RPMI7951 (cell line): ENCODE measurements at places on chromosomes 3 and 15. TPM values are rescaled to one million over a fixed set of nuclear protein-coding genes. Genes with fewer than 3 reads are reported as not detected.

DNA sequence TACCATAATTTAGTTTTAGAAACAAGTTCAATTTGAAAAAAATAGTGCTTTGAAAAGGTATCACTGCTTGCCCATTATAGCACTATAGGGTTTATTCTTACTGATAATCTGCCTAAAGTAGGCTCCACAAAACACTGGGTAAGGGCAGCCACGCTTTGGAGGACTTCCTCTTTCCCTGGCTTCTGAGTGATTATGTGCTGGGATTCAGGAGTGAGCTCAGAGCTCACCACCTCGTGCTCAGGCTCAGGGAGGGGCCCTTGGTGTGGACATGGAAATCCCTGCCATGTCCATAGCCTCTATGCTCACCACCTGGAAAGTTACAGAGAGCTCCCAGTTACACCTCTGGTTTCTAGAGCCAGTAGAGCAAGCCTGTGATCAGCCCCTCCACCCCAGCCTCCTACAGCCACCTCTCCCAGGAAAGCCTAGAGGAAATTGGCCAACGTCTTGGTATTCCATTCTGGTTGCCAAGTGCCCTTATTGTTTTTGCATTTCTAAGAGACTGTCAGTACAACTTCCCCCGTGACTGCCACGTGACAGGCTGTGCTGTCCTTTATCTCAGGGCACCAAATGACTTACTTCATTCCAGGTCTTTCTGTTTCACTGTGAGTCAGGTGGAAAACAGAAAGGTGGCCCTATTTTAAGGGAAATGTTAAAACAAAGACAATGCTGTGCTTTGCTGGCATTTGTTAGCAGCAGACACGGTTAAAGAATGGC is 316.0 kb downstream of the RORA start:
- DNase-seq = no peak

GRCh38 chr3:9147215-9147895 is 102.1 kb downstream of the SRGAP3 start:
- DNase-seq = no peak

DNA sequence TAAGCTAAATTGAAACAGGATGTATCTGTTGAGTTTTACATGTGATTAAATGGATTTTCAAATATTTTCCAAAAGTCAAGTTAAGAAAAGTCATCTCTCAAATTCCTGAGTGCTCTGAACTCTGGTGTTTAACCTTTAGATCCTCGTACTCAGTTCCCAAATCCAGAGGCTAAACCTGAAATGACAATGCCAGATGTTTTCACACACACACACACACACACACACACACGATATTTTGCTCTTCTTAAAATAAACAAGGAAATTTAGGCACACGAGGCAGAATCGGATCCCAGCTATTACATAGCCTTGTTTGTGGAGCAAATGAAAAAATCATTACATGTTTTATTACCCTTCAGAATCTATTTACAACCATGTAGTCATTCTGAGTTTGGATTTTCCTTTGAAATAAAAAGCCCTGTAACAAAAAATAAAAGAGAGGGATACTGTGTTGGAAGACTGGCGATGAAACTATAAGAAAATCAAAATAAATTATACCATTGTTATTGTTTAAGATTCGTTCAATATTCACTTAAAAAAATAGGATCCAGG is 20.6 kb upstream of the UBE2E1 start:
- no peak for DNase-seq

The PDE8A gene
- total RNA-seq = 24.9 and 28.7 TPM in 2 replicates

DNA sequence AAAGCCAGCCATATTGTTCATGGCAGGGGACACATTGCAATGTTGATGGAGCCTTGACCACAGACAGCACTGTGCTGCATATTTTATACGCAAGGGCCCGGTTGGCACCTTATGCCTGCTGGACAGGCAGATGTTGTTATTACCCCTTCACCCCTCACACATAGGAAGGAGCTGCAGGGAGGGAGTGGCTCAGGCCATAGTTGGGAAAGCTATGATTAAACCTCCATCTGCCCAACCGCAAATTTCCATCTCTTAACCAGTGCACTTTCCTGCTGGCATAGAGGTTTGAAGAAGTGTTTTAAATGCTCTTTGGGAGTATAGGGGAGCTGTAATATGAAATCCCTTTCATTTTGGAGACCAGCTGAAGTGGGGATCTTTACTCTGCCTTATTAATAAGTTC is 224.7 kb downstream of the CACNA2D3 start:
- peak; percentile 14 for DNase-seq

DNA sequence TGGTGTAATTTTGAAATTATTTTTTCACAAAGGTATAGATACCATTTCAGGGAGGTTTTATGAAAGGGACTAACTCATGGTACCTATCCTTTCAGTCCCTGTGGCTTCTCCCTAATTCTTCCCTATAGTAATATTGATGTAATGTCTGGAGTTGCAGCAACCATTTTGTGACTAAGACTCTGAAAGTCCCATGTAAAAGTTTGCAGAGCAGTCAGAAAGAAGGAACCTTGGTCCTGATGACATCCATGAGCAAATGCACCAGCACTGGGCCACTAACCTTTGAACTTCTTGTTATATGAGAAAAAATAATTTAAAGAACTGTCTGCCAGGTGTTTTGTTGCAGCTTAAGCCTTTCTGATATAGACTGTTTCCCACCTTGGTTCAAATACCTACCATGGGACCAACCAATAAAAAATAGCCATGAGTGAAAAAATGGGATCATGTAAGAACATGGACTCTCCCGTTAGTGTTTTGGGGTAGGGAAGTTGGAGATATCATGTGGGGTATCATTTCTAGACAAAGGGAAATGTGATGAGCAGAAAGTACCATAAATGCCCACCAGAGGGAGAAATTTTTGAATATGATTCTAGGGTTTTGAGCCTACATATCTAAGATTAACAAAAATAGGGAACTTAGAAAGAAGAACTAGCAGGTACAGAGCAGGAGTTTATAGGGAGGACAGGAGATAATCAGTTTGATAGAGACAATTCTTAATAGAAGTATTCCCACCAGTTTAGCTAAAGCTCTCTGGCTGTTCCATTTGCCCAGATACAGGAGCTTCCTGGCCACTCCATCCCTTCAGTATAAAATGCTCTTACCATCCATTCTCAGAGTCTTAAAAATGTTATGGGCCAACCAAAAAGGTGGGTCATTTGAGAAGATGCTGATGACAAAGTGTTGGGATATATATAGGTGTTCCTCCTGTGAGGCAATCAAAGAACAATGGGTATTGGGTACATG is 3.4 kb upstream of the CPOX start:
- DNase-seq = peak; percentile 40

DNA sequence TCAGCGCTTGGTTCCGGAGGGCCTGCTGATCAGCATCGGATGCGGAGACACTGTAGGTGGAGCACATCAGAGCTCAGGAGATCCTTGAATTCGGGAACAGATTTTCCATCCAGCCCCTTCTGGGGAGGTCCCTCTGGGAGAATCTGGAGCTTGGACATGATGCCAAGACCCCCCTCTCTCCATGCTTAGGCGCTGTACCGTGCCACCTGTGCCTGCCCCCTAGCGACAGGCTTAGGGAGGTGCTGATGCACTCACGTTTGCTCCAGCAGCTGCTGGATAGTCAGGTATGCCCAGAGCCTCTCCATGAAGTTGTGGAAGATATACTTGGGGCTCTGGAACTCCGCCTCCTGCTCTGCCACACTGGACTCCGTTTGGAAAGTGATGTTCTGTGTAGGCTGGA is 9.7 kb downstream of the ITIH4 start:
- no peak for DNase-seq

- no peak for DNase-seq
These were observed 9.5 kb downstream of the ITGB5 start for GRCh38 chr3:124877674-124878073.

DNA sequence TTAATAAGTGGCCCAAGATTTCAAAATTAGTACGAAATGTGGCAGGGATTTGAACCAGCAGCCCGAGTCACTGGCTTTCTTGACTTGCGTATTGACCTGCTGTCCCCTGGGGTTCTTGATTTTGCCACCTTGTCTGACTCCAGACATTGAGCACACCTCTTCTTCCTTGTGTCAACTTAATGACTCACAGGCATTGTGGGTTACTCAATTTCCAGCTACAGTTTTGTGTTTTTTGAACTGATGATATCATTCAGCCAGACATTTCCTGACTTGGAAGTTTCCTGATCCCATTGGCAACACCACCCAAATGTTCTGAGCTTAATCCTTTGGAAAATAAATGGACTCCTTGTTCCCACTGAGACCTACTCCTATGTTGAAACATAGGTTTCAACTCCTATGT is 64.2 kb downstream of the MOBP start:
- peak; percentile 55 for DNase-seq

DNA sequence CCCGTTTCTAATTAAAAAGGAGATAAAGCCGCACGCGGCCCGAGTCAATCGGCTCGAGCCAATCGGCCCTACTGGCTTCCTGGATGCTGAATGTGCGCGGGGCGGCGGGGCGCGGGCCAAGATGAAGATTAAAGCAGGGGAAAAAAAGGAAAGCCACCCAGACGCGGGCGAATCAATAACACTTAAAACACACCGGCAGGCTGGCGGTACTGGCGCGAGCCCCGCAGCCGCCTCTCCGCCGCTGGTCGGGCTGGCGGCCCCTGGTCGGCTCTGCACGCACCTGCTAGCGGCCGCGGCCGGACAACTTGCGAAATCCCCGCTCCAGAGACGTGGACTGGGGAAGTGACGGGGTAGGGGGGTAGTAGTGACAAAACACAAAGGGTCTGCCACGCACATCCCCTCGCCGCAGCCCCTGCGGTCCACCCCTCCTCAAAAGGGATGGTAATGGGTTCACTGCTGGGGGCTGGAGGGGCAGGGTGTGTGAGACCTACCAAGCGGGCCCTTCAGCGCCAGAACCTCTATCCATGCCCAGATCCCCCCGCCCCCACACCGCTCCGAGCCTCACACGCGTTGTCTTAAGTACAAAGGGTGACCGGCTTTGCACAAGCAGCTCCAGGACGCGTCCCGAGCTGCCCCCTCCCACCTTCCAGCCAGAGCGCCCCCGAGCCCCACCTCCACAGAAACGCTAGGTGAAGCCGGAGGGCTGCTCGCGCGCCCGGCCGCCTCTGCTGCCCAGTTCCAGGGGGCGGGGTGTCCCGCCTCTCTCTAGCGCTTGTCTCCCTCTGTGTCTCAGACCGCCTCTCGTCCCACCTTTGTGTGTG is 1.4 kb downstream of the WNT7A start:
- no peak for DNase-seq

The ACP3 gene
- 0.59 and 1.7 TPM in 2 replicates for total RNA-seq

DNA sequence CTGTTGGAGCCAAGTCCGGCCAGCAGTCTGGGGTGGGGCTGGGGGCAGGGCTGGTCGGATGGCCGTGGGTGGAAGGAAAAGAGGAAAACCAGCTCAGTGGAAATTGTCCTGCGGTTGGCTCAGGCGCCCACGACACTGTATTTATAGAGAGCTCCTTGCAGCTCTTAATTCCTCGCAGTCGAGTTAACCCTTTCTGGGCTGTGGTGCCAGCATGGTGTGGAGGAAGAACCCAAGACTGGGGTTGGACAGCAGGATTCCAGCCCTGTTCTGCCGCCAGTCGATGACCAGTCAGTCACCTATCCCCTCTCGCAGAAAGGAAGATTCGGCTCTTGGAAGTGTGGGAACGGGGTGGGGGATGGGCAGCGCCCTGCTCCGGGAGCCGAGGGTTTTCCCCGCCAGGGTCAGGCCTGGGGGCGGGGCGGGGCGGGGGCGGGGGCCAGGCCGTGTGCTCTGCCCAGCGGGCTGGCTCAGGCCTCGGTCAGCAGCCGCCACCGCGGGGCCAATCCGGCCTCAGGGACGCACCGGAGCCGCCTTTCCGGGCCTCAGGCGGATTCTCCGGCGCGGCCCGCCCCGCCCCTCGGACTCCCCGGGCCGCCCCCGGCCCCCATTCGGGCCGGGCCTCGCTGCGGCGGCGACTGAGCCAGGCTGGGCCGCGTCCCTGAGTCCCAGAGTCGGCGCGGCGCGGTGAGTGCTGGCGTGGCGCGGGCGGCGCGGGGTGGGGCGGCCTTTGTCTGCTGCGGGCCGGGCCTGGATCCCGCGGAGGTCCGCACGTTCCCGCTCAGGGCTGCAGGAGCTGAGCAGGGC is at the start of gene CD276:
Gene CD276, plus strand, starts transcription at position 607 of the 804 bp plus-strand sequence. CDS start 15,257 bp downstream, outside the sequence.
- peak; percentile 85 for DNase-seq

DNA sequence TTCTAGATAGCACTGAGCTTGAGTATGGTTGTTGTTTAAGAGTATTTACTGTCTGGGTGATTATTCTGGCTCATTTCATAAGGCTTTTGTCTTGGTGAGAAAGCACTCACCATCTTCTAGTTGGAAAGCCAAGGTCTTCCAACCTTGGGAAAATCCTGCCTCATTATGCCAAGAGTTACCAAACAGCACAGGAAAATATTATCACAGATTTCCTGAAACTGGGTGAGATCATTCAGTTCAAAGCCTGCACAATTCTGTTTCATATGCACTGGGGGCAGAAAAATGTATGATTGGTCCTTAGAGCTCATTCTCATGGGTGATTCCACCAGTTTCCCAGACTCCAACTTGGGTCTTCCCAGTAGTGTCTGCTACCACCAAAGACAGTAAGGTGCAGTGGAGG is 291.8 kb downstream of the RORA start:
- no peak for DNase-seq
